Activated CD4-positive, alpha-beta memory T cell treated with anti-CD3 and anti-CD28 coated beads for 36 hours (primary cell): ENCODE measurements at places on chromosomes 5 and 9.

DNA sequence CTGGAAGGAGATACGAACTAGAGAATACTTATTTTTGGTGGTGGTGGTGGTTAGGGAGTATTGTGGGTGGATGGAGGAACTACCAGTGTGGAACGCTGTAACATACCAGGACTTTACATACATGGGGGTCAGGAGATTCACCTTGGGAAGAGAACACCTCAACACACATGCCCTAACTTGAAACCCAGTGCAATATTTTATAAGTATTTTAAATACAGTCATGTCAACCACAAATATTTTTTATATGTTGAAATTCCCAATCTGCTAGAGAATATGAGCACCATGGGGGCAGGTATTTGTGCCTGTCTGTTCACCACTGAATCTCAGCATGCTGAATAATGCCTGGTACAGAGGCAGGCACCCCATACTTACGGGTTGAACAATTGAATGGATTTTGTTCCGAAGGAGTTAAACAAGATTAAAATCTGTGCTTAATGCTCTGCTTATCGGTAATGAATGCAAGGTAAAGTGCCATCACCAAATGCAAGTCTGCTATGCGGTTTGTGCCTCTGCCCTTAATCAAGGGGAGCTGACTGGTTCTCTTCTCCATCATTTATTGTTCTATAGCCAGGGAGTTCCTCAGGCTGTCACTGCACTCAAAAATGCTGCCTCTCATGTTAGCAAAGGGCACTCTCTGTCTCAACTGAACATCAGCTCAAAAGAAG, 65.3 kb downstream of the RASEF start:
- DNase-seq: no peak

DNA sequence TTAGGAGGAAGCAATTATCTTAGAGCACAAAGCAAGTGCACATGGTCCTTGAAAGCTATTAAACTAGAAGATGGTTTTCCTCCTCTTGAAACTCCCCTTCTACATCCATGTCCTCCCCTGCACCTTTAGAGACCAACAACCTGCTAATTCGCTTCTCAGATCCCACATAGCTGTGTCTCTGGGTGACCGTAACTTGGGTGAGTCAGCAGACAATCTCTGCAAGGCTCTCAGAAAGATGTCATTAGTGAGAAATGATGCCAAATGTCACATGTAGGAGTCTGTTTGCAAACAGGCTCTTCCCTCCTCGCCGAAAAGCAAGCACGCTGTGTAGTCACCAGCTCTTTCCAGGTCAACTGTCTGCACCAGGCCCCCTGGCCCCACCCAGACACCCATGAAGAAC, 291.8 kb downstream of the SLIT3 start:
- no peak for DNase-seq

- no peak for DNase-seq
These were observed 743.5 kb downstream of the DNAH5 start for GRCh38 chr5:13201022-13201421.

- no peak for DNase-seq
These were observed 130.4 kb upstream of the RAI14 start for GRCh38 chr5:34525761-34526160.

DNA sequence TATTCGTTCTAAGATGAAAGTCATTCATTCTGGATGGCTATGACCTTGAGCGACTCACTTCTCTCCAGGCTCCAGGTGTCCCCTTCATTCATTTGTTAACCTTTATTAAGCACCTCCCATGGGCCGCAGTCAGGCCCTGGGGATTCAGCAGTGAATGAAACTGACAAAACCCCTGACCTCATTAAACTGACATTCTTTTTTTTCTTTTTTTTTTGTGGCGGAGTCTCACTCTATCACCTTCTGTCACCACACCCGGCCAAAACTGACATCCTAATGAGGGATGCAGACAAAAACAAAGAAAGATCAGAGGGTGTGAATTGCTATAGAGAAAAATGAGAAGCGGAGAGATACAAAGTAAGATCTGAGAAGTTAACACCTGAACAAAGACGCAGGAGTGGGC, 16.5 kb upstream of the ODF2 start:
- no peak for DNase-seq

- DNase-seq: no peak
These were observed 215.9 kb upstream of the DMRT1 start for GRCh38 chr9:625613-626012.

DNA sequence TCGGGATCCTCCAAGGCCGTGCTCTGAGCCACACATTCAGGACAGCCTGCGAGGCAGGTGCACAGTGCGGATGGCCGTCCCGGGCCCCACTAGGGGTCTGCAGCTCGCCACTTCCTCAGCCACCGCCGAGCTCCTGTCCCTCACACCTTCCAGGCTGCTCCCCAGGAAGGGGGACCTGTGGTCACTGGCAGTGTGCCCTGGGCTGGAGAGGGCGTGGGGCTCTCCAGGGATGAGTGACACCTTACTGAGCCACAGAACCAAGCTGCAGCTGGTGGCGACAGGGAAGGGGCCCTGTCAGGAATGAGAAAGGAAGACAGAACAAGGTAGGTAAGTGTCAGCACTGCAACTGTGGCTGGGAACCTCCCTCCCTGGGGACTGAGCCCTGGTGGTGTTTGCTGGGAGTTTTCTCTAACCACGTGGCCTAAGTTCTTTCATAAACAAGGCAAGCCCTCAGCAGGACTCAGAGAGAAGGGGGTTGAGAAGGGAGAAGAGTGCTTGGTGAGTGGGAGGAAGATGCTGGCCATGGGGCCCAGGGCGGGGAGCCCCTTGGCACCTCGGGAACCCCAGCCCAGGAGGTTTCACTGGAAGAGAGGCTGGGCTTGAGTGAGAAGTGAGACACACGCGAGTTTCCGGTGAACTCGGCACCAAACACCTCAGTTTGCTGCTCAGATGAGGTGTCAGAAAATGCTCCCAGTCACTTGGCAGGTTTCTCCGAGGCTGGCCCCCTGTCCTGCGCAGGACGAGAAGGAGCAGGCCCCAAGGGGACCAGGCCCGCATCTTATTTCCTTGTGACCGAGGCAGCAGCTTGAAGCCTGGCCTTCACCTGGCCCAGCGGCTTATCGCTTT, 5.2 kb downstream of the IL13 start:
- peak; percentile 86 for DNase-seq

GRCh38 chr5:82384034-82384750, 106.0 kb upstream of the RPS23 start:
- DNase-seq: no peak

DNA sequence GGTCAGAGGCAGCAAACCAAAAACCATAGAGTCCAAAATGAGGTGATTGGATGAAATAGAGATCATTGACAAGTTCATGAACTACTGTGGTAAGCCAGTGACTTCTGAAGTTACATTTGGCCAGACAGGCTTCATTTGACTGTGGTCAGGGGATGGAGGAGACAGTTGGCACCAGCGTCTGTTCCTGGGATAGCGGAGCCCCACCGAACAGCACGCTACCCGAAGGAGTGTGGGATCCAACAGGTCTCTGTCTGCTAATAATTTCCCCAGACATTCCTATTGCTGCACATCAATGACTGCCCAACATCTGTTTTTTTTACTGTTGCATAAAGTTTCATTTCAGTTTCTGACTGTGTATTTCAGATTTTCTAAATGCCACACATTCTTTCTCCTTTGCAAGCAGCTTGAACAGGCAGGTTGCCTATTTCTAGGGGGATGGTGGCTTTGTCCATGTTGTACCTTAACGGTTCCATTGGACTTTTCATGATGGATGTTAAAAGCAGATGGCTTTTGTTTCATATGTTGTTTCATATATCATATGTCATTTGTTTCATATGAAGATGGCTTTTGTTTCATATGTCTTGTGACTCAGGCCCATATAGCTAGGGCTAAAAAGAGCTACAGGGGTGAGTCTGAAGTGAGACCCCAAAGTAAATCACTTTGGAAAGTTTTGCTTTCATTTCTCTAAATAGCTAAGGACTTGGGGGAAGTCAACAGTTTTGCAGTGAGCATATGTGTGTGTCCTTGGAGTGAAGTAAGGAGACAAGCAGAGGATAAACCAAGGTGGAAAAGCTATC, 180.8 kb downstream of the GOLPH3 start:
- no peak for DNase-seq

DNA sequence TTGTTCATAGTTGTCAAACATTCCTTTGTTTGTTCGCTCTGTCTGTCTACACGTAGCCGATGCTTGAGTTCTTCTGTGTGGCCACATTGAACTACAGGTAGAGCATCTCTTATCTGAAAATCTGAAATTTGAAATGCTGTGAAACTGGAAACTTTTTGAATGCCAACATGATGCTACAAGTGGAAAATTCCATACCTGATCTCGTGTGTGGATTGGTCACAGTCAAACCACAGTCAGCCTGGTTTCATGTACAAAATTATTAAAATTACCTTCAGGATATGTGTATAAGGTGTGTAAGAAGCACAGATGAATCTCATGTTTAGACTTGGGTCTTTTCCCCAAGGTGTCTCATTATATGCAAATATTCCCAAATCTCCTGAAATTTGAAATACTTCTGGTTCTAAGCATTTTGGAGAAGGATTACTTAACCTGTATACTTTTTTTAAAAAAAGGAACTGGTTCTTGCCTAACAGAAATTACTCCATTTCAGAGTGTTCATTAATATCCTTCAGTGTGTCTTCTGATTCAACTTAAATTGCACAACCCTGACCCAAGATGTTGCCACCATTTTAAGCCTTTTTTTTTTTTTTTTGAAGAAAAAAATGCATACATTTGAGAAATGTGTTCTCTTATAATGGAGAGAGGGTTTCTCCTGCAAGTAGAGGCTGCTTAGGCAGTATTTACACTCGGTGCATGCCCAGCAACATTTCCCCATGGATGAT, 254.3 kb downstream of the MAST4 start:
- DNase-seq: no peak

- DNase-seq: no peak
These were observed 15.0 kb upstream of the ECM2 start for GRCh38 chr9:92550765-92551164.

GRCh38 chr5:139648205-139649081, at the start of gene CXXC5:
Gene CXXC5 (plus strand): TSS chr5:139648349. CDS start chr5:139680524, 32,175 bp downstream.
- peak; percentile 50 for DNase-seq

DNA sequence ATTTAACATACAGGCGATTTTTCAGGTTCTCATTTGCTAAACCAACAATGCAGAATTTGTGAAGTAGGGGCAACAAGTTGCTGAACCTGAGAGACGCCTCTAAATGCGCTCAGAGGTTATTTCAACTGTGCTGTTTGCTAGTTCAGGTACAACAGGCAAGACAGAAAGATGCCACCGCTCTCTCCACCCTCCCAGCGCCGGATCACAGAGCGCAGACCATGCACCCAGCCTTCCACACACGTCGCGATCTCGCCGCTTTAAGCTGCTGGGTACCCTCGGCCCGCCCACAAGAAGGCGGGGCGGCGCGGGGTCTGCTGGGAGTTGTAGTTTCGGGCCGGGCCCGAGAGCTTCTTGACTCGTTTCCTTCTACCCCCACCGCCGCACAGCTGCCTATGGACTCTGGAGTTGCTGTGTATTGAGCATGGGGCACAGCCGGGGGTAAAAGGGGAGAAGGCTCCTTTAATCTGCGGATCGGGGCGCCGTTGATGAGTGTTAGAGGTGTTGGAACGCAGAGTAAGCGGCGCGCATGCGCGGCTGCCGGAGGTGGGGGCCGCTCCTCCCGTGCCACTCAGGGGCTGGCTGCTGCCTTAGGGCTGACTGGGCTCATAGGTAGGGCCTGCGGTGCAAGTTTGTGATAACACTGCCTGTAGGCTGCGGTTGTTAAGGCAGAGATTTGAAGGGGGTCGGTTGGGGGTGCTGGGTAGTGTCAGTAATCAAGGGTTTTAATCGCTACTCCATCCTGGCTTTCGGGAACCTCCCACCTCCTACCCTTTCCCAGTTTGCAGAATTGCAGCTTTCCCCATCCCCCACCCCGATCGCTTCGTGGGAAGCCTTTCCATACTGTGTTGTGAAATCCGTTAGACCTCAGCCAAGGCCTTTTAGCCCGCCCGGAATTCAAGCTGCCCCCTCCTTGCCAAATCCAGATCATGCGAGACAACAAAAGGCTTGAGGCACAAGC, 40.3 kb upstream of the ABCA1 start:
- peak; percentile 92 for DNase-seq

GRCh38 chr9:80218328-80218727, 646.6 kb downstream of the TLE4 start:
- DNase-seq: no peak

DNA sequence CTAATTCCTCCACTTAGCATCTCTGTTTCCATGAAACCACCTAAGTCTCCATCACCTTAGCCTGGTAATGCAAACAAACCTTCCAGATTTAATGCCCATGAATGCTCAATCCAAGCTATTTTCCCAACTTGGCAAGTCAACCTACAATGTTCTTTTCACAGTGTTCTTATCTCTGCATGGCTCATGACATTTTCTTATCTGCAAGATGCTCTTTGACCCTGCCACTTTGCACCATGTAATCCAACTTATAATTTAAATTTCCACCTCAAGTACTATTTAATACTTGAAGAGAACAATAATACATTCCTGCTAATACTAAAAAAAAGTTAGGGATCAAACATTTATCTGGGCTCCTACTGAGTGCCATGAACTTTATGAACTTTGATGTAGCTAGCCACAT, 164.3 kb downstream of the TMEM232 start:
- no peak for DNase-seq

DNA sequence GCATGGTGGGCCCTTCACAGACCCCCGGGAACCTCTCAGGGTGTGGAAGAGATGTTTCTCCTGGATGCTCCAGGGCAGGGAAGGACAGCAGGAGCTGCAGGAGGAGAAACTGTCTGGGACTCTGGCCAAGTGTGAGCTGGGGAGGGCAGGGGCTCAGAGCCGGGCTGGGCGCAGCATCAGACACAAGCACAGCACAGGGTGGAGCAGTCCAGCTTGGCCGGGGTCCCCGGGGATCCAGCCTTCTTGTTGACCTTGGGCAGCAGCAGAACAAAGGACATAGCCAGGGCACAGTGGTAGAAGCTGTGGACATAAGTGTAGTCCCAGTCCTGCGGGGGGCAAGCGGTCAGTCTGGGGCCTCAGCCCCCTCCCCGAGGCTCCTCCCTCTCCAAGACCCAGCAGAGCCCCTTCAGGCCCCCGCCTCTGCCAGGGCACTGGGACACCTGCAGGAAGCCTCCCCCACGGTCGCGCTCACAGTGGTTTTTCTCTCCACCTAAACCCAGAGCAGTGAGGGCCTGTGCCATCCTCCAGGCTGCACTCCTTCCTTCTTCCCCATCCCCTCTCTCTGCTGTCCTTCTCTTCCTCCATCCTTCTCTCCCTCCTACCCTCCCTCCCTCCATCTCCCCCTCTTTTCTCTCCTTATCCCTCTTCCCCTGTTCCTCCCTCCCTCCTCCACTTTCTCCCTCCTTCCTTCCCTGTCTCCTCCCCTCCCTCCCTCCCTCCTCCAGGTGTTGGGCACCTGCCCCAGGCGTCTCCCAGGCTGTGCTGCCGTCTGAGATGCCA, 10.1 kb downstream of the MYMK start:
- no peak for DNase-seq

GRCh38 chr5:155460501-155460931, 447.0 kb downstream of the KIF4B start:
- no peak for DNase-seq

- DNase-seq: no peak
These were observed 300.4 kb upstream of the ZNF608 start for GRCh38 chr5:125046838-125047237.

- DNase-seq: no peak
These were observed 100.2 kb upstream of the TBCA start for GRCh38 chr5:77876316-77876715.
